ENCODE measurements at places on chromosomes 7 and 10.

DNA sequence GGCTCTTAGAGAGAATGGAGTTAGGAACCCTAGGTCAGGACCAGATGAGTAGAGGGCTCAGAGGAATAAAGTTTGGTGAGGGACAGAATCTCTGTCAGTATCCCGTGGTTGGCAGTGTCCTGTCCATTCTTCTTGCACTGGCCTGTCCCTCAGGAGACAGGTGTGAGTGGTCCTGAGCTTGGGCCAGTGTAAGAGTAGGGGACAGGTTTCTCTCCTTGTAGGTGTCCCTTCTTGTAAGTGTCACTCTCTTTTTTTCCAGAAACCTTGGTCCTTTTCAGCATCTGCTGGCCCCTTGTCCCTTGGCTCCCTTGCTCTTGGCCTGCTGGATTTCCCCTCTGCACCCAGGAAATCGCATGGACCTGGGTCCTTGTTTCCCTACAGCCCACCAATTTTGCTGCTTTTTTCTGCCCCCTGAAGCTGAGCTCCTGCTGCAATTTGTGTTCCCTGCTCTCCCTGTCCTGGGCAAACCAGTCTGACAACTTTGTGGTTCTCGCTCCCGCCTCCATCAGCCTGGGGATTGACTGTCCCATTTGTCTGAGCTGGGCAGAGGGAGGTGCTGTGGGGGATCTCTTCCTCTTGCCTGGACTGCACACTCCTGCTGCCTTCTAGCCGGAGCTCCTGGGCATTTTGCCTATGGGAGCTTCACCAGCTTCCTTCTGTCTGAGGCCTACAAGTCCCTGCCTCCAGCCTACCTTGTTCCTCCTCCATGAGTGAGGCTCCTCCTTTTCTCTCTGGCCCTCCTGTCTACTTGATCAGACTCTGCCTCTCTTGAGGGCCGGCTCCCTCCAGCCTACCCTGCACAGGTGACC lies 6.5 kb downstream of the TSPAN14 start:
- peak; percentile 96 for DNase-seq

GRCh38 chr7:3453398-3453797 lies 152.3 kb downstream of the SDK1 start:
- DNase-seq: no peak

- no peak for DNase-seq
Measured at GRCh38 chr7:85471740-85472139, 284.9 kb upstream of the SEMA3D start.

DNA sequence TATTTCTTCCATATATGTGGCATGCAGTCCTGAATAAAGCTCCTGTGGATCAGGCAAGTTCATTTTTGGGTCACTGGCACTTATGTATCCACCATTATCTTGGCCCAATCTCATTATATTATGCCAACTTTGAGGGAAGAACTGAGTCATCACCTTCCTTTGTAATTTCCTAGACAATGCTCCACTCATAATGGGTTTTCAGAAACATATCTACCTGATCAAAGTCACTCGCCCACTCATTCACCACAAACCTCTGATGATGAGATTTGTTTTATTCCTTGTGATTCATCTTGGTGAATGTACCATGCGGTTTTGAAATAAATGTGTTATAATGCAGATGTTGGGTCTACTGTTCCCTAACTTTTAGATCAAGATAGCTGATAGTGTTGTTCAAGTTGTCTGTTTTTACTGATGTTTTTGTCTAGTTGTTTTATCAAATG lies 525.8 kb downstream of the KIF20B start:
- DNase-seq: peak; percentile 5

- DNase-seq: no peak
Measured at GRCh38 chr7:49706106-49706505, 67.3 kb upstream of the VWC2 start.

- DNase-seq: peak; percentile 52
Measured at GRCh38 chr10:31836569-31837406, 91.8 kb downstream of the ARHGAP12 start.

- no peak for DNase-seq
Measured at GRCh38 chr10:33114451-33114952, 156.5 kb upstream of the ITGB1 start.

GRCh38 chr7:22343071-22343470 lies 13.9 kb downstream of the RAPGEF5 start:
- DNase-seq: no peak

GRCh38 chr10:49488056-49488717 lies 50.7 kb downstream of the ERCC6 start:
- DNase-seq: peak; percentile 16

DNA sequence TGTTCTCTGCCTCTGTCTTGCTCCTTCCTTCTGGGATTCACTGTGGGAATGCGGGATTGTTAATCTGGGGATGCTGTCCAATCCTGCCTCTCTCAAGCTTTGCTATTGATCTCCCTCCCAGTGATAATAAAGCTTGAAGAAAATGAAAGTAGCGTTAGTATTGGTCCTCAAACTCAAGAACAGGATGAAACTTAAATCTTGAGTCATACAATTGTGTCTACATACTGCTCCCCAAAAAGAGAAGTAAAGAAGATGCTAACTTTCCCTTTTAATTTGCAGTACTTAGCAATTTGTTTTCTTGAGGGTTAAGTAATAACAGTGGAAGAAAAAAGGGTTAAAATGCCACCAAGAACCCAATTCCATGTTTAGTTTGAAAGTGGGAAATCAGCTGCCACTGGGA lies 13.6 kb downstream of the CFTR start:
- no peak for DNase-seq
